ENCODE measurements at places on chromosomes 6 and 20.

DNA sequence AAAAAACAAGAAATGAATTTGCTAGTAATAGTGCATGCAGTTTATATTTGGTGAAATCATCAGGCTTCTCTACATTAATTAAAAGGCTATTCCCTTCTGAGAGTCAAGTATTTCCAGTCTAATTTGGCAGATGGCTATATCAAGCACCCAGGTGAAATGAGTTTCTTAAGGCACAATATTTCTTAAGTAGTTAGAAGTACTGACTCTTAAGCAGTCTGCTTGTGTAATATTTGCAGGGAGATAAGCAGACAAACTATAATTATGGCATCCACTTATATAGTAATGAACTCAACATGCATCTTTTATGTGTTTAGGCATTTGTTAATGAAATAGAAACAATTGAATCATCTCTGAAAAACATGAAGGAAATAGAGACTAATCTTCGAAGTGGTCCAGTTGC is 189.2 kb downstream of the UTRN start:
- no peak for DNase-seq

GRCh38 chr20:16287776-16288175 is 285.5 kb downstream of the KIF16B start:
- no peak for DNase-seq

- DNase-seq = peak; percentile 95
Measured at GRCh38 chr6:34243901-34244884, 4.6 kb downstream of the SMIM29 start.

DNA sequence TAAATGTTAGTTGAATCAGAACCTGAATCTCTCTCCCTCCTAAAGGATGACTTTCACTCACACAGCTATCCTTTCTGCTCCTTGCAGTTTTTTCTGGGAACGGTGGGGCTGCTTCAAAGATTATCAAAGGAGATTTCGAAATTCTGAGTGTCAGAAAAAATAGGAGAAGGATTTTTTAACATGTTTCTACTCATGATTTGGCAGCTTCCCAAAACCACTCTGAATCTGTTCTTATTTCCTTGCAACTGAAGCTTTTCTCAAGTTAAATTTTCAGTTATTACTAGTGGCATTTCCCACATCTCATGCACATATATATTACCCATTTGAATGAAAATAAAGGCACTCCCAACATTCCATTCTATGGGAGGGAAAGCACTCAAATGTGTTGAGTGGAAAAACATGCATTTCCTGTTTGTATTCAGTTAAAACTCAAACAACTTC is 123.6 kb downstream of the LCA5 start:
- DNase-seq = peak; percentile 74

GRCh38 chr6:17863901-17864754 is 123.3 kb downstream of the KIF13A start:
- peak; percentile 76 for DNase-seq

GRCh38 chr20:39291301-39291700 is 329.2 kb downstream of the DHX35 start:
- DNase-seq = no peak

DNA sequence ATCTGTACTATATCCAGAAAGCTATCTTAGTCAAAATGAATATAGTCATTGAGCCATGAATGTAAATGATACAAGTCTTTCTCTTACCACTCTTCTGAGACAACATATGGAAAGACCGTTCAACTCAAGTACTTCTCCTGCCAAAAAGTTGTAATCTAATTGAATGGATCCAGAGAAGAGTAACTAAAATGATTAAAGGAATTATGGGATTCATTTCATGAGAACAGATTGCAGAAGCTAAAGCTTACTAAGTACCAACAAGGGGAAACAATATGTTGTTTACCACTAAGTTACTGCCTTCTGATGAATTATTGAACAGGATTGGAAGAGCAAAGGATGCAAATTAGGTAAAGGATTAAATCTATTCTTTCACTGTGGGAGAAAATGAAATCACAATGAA is 2.0 kb upstream of the LGSN start:
- no peak for DNase-seq

DNA sequence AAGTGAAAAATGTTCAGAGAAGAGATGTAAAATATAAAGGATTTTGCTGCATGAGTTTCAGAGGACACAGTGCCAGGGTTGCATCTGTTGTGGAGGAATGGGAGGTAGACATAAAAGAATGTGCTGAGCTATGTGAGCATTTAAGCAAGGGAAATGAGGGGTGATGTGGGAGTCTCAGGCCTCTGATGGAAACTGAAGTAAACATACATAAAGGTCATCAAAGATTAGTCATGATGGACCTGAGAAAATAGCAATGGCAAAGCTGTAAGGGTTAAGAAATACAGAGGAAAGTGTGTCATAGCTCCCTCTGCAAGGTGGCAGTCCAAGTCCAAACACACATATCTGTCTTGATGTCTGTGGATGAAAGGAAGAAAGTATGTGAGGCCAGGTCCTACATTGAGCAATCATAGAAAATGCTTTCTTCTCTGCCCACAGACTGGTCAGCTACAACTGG is 306.6 kb upstream of the ECI2 start:
- peak; percentile 75 for DNase-seq

DNA sequence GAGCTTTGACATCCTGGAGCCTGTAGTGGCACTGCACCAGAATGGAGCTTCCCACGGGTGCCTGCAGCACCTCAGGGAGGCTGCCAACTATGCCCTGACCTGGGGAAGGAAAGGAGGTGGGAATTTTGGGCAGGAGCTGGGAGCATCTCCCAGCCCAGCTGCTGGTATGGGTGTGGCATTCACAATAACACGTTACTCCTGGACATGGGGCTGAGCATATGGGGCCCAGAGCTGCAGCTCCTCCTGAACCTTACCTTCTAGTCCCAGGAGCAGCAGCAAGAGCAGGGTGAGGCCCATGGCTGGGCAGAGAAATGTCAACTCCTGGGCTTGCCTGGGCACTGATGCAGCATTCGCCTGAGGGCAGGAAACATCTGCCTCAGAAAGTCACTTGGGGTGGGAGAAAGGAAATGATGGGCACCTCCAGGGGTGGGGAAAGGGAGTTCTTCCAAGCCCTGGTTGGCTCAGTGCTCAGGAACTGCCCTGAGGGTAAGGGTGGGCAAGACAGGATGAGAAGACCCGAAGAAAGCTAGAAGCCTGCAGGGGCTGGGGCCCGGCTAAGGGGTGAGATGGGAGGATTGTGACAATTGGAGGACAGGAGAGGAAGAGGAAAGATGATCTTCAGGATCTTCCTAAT is at the start of gene TREML1:
TREML1 (minus strand) TSS at position 356 of the 634 bp plus-strand sequence; CDS start at position 297, 59 bp downstream.
- DNase-seq = no peak

GRCh38 chr6:17808609-17809008 is 101.9 kb upstream of the NUP153 start:
- DNase-seq = no peak

DNA sequence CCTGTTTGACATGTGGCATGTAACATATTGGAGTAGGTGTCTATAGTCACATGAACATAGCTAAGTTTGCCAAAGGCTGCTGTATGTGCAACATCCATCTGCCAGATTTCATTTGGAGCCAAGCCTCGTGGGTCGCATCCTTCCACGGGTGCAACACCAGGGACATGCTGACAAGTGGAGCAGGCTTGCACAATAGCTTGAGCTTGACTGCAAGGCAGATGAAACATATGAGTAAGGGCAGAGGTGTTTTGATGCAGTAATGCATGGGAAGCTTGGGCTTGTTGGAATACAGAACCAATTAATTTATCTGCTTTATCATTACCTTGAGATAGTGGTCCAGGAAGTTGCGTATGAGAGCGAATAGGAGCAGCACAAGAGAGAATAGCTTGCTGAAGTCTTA is 74.1 kb upstream of the BTN3A2 start:
- DNase-seq = no peak

DNA sequence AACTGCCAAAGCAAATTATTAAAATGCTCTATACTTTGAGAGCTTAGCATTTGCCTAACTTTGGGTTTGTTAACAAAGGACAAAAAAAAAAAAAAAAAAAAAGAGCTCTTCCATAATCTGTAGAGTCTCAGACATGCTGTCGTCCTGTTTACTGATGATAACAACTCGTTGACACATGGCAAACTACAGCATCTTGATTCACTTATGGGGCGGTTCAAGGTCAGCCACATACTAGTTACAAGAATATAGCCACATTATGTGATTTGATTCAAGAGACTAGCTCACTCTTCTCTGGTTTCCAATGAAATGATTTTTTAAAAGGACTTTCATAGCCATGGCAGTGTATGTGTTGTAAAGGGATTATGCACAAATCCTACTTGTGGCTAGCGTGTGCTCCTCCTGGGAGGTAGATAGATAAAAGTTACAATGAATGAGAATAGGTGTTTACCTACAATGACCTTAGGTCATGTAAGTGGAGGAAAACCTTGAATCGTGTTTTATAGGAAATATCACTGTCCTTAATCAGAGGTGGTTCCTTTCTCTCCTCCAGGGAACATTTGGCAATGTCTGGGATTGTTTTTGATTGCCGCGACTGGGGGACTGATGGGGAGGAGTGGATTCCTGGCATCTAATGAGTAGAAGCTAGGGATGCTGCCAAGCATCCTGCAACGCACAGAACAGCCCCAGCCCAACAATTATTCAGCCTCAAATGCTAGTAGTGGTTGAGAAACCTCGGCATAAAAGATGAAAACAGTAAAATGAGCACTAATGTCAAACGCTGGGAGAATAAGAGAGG is 969.2 kb upstream of the SLC35B3 start:
- DNase-seq = no peak

- no peak for DNase-seq
Measured at GRCh38 chr6:88251301-88251700, 85.2 kb upstream of the CNR1 start.

DNA sequence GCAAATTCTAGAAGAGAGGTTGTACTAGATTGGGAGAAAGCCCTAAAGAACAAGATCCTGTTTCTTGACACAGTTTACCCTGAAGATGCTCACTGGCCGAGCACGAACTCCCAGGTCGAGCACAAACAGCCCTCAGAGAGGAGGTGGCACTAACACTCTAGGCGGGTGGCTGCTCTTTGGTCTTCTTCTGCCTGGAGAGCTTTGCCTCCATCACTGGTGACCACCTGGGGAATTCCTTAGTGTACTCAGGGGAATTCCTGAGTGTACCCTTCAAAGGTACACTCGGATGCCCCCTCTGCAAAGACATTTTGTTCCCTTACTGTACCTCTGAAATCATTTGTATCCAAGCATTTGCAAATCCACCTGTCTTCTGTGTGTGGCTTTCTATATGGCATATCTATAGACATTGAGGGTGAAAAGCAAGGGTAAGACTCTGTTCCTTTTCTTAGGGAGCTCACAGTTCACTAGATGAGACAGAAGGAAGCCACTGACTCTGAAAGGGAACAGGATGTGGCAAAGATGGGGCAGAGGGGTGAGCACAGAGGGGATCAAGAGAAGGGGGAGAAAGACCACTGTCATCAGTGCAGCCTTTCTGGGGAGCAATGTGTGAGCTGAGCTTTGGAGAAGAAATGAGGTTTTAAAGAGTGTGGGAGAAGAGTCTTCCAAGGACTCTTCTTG is 169.8 kb upstream of the PROKR2 start:
- no peak for DNase-seq

DNA sequence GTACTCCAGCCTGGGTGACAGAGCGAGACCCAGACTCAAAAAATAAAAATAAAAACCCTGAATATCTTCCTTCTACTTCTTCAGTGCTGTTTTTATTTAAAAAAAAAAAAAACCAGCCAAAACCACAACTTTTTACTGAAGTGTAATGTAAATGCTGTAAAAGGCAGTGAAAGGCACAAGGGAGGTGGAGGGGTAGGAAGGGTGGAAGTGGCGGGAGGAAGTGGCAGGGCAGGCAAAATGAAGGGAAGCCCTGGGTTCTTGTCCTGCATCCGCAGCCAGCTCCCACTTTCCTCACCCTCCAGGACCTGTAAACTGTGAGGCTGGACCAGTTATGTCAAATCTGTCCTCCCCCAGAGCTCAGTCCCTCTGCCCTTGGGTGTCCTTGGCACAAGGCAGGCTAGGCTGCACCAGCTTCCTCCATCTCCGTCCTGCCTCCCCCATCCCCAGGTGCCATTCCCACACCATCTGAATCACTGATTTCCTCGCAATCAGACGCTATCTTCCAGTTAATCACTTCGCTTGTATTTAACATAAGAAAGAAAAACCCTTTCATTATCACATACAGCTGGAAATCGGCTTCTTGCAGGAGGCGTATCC is 13.7 kb upstream of the PANK2 start:
- DNase-seq = no peak

GRCh38 chr6:103284835-103285234 is 1574.9 kb downstream of the HACE1 start:
- no peak for DNase-seq

GRCh38 chr6:106372838-106373501 is 12.5 kb downstream of the CRYBG1 start:
- DNase-seq = no peak

DNA sequence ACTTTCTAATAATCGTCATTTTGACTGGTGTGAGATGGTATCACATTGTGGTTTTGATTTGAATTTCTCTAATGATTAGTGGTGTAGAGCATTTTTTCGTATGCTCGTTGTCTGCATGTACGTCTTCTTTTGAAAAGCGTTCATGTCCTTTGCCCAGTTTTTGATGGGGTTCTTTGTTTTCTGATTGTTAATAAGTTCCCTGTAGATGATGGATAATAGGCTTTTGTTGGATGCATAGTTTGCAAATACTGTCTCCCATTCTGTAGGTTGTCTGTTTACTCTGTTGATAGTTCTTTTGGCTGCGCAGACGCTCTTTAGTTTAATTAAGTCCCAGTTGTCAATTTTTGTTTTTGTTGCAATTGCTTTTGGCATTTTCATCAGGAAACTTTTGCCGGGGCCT is 32.3 kb upstream of the XRN2 start:
- DNase-seq = no peak

GRCh38 chr6:14640631-14641030 is 523.1 kb downstream of the CD83 start:
- no peak for DNase-seq

GRCh38 chr20:31857861-31858759 is 12.2 kb downstream of the DUSP15 start:
- DNase-seq = no peak

- DNase-seq = no peak
Measured at GRCh38 chr6:98498866-98499265, 335.5 kb upstream of the POU3F2 start.

- DNase-seq = no peak
Measured at GRCh38 chr6:22883061-22883717, 313.8 kb downstream of the HDGFL1 start.

DNA sequence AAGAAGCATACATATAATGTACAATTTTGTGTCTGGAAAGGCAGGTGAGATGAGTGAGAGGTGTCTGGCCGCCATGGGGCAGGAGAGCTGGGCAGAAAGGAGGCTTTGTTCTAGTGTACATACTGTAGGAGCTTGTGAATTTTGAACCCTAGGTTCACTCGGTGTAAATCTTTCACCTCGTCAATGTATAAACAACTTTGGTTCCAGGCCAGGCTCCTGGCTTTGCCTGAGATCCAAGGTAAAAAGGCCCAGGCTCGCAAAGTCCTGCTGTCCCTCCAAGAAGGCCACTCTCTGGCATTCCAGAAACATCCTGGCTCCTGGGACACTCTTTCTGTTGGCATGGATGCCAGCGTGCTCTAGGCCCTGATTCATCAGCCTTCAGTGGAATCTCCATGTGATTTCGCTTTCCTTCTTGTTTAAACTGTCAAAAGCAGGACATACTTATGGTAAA is 7.1 kb upstream of the SLC22A7 start:
- DNase-seq = no peak

GRCh38 chr6:170038251-170038650 is 252.6 kb downstream of the DLL1 start:
- no peak for DNase-seq

GRCh38 chr6:21915707-21916260 is 322.2 kb downstream of the SOX4 start:
- DNase-seq = peak; percentile 52

GRCh38 chr6:118781897-118782296 is 112.1 kb upstream of the ASF1A start:
- no peak for DNase-seq

Measured in iris pigment epithelial cell (primary cell).